ENCODE measurements at places on chromosomes 1 and 21. TPM values are rescaled to one million over a fixed set of nuclear protein-coding genes. Genes with fewer than 3 reads are reported as not detected.

- no peak for DNase-seq
Observed at GRCh38 chr21:41098481-41099042, 69.4 kb upstream of the BACE2 start.

GRCh38 chr1:239920214-239920613, 171.5 kb upstream of the FMN2 start:
- DNase-seq = no peak

DNA sequence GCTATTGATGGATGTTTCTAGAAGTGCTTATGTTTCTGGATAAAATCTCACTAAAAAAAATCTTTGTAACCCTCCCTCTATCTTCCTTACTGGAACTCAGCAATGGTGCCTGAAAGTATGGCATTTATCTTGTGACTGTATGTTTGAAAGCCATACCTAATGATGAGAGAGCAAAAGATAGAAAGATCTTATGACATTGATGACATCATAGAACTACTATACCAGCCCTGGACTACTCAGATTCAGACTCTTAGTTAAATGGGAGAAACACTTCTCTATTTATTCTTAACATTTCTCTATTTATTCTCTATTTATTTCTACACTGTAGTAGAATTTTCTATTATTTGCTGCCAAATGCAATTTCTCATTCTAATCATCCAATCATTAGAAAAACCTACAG, 32.7 kb upstream of the SYCP1 start:
- no peak for DNase-seq

DNA sequence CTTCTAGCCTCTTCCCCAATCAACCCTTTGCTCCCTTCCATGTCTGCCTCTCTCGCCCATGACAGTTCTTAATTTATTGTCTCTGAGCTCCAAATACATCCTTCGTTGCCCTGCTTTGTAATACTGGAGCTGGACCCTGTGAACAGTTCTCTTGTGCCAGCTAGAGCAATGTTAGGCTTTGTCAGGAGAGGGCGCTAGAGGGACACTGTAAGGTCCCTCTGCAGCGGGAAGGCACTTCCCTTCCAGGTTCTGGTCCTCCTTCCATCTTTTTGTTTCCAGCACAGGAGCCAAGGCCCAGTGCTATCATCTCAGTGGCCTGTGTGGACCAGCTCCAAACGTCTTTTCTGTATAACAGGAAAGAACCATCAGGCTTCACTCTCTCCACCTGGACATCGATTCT, 95.9 kb downstream of the PTPRU start:
- no peak for DNase-seq

DNA sequence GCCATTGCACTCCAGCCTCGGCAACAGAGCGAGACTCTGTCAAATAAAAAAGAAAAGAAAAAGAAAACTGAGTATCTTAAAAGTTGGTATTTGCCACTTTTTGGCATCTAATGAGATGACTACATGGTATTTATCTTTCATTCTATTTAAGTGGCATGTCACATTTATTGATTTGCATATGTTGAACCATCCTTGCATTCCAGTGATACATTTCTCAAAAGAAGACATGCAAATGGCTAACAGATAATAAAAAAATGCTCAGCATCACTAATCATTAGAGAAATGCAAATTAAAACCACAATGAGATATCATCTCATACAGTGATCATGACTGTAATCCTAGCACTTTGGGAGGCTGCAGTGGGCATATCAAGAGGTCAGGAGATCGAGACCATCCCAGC, 28.1 kb downstream of the SFPQ start:
- DNase-seq = no peak

DNA sequence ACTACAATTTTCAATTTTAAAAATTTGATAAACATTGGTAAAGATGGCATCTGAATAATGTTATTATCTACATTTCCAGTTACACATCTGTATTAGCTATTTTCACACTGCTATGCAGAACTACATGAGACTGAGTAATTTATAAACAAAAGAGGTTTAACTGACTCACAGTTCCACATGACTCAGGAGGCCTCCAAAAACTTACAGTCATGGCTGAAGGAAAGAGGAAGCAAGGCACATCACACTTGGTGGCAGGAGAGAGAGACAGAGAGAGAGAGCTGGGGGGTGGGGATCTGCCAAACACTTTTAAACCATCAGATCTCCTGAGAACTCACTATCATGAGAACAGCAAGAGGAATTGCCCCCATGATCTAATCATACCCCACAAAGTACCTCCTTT, 850.0 kb downstream of the LTN1 start:
- no peak for DNase-seq

DNA sequence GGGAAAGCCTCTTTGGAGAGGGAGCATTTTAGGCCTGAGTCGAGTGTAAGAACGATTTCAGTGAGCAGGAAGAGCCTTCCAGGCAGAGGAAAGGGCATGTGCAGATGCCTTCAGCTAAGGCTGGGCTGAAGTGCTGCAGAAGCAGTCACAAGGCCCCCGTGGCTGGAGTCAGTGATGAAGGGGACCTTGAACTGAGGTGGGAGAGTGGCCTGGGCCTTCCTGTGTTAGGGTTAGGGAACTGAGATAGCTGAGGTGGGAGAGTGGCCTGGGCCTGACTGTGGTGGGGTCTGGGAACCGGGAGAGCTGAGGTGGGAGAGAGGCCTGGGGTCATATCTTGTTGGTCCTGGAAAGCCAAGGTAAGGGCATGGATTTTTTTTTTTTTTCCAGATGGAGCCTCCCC, 50.9 kb upstream of the ETV3 start:
- no peak for DNase-seq

- peak; percentile 18 for DNase-seq
Observed at GRCh38 chr1:227437495-227438008, 119.3 kb upstream of the CDC42BPA start.

- DNase-seq = peak; percentile 32
Observed at GRCh38 chr1:246450611-246451251, 56.3 kb downstream of the SMYD3 start.

DNA sequence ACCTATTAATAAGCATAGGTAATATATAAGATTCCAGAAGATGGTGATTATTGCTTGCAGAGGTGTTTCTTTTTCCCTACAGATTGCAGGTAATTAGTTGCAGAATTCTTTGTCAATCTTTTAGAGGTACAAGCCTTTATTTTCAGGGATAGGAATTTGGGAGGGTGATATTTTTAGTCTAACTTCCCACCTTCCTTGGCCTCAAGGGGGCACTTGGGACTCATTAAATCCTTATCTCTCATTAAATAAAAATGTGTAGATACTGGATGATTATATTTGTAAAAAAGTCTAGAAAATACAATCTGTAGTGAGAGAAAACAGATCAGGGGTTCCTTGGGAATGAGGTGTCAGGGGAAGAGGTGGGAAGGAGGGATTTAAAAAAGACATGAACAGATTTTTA, 179.2 kb downstream of the PATJ start:
- no peak for DNase-seq

DNA sequence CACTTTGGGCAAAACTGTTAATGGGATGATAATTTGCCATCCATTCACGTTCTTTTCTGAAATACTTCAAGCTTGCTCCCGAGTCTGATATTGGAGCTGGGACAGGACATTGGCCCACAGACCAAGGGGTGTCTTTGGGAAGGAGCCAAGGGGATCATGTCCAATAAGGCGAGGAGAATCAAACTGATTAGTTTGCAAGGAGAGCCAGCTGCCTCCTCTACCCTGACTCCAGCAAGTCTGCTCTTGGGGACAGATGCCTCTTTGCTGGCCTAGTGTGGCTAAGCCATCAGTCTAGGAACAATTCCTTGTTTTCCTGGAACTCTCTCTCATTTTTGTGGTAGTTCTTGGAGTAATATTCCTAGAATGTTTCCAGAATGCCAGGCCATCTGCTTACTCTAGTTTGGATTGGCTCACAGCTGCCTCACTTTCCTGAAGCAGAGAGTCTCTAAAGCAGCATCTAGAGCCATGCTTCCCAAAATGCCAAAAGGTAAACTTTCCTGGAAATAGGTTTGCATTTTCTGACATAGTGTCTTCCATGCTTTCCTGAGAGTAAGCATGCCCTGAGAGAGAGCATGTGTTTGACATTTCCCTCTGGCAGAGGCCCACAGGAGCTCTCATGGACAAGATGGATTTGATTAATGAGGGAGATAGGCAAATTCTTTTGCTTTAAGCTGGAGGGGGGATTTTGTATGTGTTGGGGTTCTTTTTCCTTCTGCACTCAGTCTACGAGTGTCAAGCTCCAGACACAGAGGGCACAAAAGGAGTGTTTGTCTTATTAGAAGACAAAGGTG, 145.6 kb downstream of the GDAP2 start:
- no peak for DNase-seq

- no peak for DNase-seq
Observed at GRCh38 chr1:230502306-230502705, 76.2 kb upstream of the PGBD5 start.

DNA sequence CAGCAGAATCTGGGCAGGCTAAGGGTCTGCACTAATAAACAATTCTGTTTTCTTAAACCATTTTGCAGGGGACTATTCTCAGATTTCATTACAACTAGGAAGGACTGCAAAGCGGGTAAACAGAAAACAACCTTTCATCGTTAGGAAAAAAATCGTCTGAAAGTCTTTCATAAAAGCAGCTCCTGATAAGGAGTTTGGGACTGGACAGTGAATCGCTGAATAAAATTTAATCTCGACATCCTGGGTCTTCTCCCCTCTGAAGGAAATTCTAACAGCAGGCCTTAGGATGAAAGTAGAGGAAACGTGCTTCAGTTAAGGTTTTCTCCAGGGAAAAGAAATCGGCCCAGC, 471 bp upstream of the MTF2 start:
- DNase-seq = no peak

DNA sequence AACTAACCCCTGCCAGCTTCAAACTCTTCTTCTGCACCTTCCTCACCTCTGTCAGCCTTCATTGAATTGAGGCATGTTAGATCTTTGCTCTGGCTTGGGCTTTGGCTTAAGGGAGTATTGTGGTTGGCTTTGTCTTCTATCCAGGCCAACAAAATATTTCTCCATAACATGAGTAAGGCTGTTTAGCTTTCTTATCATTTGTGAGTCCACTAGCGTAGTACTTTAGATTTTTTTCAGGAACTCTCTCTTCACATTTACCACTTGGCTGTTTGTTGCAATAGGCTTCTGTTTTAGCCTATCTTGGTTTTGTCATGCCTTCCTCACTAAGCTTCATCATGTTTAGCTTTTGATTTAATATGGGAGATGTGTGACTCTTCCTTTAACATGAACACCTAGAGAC, 417.5 kb downstream of the NCAM2 start:
- no peak for DNase-seq

GRCh38 chr1:68782890-68783289, 286.0 kb upstream of the DEPDC1 start:
- DNase-seq = no peak

FLG gene
- total RNA-seq = not detected

DNASE2B gene
- not detected for total RNA-seq

CYYR1 gene
- not detected for total RNA-seq

UMODL1 gene
- total RNA-seq = 0.36 TPM

ANKRD45 gene
- not detected for total RNA-seq

FAM177B gene
- 19.9 TPM for total RNA-seq

LCE1D gene
- not detected for total RNA-seq

SPRR2F gene
- not detected for total RNA-seq

RHEX gene
- total RNA-seq = 12.8 TPM

CDCA8 gene
- total RNA-seq = 1.3 TPM

SHISAL2A gene
- 91.0 TPM for total RNA-seq
